ENCODE measurements at places on chromosomes 16 and 17. TPM values are rescaled to one million over a fixed set of nuclear protein-coding genes. Genes with fewer than 3 reads are reported as not detected.

DNA sequence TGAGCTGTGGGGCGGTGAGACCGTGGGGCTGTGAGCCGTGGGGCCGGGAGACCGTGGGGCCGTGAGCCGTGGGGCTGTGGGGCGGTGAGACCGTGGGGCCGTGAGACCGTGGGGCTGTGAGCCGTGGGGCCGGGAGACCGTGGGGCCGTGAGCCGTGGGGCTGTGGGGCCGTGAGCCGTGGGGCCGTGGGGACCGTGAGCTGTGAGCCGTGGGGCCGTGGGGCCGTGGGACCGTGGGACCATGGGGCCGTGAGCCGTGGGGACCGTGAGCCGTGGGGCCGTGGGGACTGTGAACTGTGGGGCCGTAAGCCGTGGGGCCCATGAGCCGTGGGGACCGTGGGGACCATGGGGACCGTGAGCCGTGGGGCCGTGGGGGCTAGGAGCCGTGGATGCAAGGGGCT, 24.6 kb upstream of the PVALEF start:
- no peak for DNase-seq

DNA sequence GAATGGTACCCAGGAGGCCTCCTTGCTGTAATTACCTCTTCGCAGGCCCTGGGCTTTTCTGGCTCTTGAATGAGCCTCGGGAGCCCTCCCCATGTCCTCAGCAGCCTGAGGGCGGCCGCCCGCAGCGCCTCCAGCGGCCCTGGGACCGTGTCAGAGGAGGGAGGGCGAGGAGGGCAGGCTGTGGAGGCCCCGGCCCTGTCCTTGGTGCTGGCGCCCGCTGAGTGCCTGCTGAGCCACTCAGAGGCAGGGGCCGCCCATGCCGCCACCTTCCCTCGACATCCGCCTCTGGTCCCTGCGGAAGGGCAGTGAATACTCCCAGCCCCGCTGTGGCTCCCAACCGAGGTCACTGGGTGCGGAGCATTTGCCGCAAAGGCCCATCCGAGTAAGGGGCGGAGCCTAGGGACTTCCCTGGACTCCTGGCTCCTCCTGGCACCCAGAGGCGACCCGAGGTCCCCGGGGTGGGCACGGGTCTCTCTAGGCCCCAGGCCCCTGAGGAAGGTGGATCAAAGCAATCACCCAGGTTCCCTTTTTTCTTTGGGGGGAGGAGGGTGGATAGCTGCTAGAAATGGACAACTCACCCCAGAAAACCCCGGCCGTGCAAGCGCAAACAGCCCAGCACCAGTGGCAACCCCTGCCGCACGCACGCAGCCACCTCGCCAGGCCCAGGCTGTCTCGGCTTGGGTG, 2.8 kb downstream of the RBFOX3 start:
- DNase-seq = peak; percentile 82

DNA sequence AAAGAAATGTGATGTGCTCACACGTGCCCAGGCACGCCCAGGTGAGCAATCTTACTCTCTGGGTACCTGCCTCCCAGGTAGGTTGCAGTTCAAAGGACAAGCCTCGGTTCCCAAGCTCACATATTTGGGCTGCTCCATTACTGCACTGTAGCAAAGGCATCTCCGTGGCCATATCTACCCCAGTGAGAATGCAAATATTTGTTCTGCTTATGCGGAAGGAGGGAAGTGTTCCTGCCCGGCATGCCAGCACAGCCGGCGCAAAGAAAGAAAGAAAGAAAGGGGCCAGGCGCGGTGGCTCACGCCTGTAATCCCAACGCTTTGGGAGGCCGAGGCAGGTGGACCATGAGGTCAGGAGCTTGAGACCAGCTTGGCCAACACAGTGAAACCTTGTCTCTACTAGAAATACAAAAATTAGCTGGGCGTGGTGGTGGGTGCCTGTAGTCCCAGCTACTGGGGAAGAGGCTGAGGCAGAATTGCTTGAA, 30.7 kb downstream of the SLC43A2 start:
- no peak for DNase-seq

- no peak for DNase-seq
Measured at GRCh38 chr16:73976644-73977043, 320.0 kb upstream of the PSMD7 start.

DNA sequence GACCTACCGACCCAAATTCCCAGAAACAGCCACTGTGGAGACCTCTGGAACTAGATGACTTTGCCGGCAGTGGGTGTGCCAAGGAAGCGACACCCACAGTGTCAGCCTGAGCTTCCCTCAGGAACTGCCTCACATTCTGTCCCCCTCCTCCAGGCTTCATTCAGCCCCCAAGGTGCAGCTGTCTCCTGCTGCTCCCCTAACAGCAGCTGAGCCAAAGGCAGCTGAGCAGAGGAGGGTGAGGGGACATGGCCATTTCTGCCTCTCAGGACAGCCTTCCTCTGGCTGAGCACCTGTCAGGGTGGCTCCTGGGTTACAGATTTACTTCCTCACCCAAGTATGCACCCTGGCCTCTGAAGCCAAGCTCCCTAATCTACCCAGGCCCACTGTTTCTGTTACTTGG, 22.1 kb upstream of the MTMR4 start:
- DNase-seq = no peak

- no peak for DNase-seq
Measured at GRCh38 chr17:76502341-76503211, 1.4 kb upstream of the RHBDF2 start.

GRCh38 chr17:64531955-64532371, 25.2 kb downstream of the CEP95 start:
- no peak for DNase-seq

- DNase-seq = no peak
Measured at GRCh38 chr16:30649725-30650368, 913 bp upstream of the PRR14 start.

DNA sequence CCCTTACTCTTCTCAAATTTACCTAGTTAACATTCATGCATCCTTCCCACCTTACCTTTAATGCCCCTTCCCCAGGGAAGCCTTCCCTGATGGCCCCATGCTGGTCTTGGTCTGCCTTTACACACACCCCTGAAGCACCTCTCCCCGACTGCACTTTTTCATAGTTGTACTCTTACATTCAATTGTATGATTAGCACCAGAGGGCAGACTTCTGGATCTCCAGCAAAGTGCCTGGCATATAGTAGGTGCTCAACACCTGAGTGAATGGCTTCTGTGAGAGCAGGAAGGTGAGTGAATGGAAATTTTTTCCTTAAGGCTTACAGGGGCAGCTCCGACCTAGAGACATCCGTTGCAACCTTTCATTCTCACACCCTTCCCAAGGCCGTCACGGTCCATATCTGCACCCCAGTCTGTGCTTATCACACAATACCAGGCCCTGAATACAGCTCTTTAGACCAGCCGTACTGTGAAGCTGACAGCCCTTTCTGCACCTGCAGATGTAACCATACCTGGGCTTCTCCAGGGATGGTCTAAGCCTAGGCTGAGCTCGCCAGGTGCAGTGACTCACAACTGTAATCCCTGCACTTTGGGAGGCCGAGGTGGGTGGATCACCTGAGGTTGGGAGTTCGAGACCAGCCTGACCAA, 4.4 kb downstream of the PGAP3 start:
- no peak for DNase-seq

- DNase-seq = no peak
Measured at GRCh38 chr17:61955619-61956018, 27.8 kb upstream of the INTS2 start.

DNA sequence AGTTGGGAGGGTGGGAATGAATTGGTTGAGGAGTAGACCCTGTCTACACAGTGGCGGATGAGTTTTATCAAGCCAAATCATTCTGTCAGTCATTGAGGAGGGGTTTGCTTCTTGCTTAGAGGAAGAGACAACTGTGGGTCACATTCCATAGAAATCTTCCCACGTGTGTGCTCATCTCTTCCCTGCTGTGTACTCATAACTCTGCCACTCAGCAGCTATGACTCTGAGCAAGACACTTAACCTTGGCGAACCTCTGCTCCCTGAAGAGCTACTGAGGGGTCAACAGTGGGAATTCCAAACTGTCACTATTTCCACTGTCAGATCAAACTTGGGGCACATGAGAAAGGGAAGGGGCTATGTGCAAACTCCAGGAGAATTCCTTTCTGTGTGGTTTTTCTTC, 72.6 kb upstream of the COX10 start:
- DNase-seq = peak; percentile 27

GRCh38 chr16:68236137-68236825, 354 bp upstream of the ESRP2 start:
- peak; percentile 88 for DNase-seq

DNA sequence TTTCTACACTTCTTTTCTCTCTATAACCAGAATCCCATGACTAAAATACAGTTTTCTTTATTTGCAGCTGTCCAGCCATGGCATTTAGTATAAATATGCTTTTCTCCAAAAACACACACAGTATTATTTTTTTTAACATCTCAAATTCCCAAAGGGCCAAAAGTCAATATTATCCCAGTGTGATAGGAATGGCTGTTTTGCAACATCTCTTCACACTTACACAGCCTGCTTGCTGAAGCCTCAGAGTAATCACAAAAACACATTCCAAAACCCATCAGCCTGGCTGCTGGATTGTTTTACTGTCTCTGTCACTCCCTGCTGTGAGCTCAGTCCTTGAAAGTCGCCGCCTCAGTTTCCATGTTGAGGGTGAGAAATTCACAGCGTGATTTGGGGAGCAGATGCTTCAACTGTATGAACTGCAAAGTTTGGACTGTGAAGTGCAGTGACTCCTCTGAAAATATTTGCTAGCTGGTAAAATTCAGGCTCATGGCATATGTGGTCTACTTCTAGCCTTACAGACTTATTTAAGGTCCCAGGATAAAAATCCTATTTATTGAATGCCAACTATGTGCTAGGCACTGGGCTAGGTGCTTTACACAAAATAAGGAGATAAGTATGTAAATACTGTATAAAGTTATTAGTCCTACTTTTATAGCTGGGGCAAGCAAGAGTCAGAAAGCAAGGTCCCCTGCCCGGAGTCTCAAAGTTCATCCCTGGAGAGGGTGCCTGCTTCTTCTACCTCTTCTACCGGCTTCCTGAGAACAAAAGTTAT, 116.5 kb downstream of the SOCS1 start:
- no peak for DNase-seq

- DNase-seq = no peak
Measured at GRCh38 chr17:57779706-57780105, 34.6 kb upstream of the CCDC182 start.

DNA sequence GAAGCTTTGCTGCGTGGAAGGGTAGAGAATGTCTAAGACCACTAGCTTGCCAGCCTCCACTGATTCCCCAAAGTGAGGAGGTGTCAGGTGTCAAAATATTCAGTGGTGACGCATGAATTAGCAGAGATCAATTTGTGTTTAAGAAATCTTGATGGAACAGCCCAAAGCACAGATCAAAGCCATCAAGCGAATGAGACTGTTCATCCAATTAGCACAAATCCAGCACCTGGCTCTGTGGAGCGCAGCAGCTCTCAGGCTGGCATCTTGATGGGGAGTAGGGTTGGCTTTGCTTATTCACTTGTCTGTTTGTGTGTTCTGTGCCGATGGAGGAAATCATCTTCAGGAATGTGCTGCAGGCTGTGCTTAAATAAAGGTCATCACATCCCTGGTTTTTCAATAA, 456.8 kb upstream of the CCL2 start:
- peak; percentile 31 for DNase-seq

DNA sequence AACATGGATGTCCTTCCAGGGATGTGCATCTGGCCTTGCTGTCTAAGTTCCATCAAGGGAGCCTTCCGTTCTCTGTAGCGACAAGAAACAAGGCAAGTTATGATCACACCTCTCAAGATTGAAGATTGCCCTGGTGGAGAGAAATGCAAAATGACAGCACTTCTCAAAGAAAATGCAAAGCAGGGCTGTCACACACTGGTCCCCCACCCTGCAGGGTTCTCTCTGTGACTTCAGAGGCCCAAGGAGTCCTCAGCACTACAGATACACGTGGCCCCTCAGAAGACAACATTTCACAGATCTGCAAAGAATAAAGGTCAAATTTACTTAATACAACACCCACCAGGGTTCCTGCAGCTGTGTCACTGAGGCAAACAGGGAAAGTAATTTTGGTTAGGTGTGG, 60.7 kb upstream of the TEX2 start:
- no peak for DNase-seq

- DNase-seq = no peak
Measured at GRCh38 chr16:63185235-63185780, 1149.1 kb upstream of the CDH8 start.

DNA sequence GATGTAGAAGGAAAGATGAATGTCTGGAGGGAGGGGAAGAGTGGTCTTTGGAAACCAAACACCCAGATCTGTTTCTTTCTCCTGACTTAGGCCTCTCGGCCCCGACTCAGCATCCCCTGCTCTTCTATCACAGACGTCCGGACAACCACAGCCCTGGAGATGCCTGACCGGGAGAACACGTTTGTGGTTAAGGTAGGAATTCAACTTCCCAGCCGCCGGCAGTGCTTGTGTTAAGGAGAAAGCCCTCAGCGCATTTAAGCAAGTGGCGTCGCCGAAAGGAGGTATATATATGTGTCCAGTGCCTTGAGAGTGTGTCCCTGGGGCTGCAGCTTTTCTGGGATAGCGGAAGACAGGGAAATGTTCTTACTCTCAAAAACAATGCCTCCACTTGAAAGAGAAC, 3.6 kb downstream of the SH2B1 start:
- no peak for DNase-seq

DNA sequence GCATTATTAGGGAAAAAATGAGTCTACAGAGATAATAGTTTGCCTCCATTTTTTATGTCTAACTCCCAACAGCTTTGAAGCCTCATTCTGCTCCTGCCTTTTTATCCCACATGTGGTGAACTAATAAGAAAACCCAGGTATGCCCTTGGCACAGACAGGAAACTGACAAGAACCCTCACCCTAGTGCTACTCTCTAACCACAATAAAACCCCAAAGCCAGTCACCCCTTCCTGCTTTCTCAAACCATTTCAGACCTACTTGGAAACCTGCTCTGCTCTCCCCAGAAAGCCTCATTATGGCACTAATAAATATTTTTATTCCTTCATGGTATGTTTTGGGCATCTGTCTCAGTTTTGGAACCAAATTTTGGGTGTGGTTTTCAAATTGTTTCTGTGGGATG, 3.9 kb upstream of the MARVELD3 start:
- no peak for DNase-seq

CACNG5 gene
- not detected for polyA plus RNA-seq

ZNF205 gene
- 14.1 TPM for polyA plus RNA-seq

XYLT1 gene
- 0.52 TPM for polyA plus RNA-seq

OTOP3 gene
- polyA plus RNA-seq = not detected

CCL4L2 gene
- 3.4 TPM for polyA plus RNA-seq

NPIPB9 gene
- polyA plus RNA-seq = 0.37 TPM

CCL17 gene
- not detected for polyA plus RNA-seq

MYLK3 gene
- 1.5 TPM for polyA plus RNA-seq
